ENCODE measurements at places on chromosomes 4 and X.

DNA sequence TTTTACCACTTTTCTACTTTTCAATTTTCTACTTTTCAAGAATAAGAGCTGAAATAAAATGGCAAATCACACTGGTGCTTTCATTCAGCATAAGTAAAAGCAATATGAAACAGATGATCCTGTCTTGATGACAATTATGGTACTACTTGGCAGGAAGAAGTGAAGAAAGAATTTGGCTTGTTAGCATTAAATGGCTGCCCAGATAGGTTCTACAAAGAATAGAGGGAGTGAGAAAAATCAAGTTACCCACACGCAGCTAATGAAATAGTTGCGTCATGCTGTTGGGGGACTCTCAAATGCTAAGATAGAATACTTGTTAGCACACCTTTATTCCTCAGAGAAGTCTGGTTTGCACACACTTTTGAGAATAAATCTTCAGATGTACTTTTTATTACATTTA is 12.5 kb upstream of the LCORL start:
- no peak for DNase-seq

DNA sequence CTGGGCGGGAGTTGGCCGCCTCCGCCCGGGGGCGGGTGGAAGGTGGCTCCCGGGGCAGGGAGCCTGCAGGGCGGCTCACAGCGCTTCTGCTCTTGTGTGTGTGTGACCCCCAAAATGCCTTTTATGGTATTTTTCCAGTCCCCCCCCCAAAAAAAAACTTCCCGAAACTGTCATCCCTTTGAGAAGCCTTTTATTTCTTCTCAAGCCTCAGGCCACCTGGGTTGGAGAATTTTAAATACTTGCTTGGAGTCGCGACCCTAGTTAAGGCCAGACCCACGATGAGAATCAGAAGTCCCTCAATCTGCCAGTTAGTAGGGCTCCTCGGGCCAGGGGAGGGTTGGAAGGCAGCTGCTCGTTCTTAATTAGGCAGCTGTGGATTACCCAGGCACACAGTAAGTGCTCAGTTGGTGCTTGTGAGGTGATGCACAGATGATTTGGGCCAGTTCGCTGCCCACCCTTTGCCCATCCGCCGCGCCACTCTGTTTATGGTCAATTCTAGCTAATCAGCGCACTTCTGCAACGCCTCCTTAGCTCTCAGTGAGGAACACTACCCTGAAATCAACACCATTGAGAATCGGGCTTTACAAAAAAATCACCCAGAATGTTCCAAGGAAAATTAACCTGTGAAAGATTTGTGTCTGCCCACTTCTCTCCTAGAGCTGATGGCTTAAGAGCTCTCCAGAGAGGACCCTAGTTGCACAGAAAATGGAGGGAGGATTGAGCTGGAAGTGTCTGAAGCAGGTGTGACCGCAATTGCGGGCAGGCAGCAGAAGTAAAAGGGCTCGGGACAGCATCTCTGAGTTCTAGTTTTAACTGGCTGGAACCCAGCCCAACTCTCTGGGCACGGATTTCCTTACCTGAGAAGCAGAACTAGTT is 648 bp upstream of the SCD5 start:
- DNase-seq: no peak

DNA sequence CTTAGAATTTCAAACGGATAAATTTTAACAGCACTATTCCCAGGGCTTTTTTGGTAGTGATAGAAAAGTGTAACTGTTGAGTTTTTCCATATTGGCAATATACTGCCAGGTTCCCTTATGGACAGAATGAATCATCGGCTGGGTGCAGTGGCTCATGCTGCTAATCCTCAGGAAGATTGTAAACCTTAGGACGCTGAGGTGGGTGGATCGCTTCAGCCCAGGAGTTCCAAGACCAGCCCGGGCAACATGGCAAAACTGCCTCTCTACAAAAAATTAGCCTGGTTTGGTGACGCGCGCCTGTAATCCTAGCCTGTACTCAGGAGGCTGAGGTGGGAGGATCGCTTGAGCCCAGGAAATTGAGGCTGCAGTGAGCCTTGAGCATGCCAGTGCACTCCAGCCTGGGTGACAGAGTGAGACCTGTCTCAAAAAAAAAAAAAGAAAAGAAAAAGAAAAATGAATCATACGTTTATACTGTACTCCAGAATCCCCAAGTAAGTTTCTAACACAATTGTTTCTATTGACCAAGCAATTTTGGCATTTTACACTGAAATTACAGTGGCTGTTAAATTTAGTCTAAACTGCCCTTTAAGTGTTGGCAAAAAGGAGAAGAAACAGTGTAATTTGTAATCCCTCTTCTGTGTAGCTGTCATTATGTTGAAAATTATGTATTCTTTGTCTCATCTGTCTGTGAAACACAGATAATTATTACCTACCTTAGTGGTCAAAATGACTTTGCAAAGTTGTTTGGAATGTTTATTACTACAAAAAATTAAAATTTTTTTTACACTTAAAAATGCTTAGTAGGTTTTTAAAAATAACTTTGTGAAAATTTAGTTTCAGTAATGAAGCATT is 1.8 kb downstream of the SLC30A9 start:
- no peak for DNase-seq

DNA sequence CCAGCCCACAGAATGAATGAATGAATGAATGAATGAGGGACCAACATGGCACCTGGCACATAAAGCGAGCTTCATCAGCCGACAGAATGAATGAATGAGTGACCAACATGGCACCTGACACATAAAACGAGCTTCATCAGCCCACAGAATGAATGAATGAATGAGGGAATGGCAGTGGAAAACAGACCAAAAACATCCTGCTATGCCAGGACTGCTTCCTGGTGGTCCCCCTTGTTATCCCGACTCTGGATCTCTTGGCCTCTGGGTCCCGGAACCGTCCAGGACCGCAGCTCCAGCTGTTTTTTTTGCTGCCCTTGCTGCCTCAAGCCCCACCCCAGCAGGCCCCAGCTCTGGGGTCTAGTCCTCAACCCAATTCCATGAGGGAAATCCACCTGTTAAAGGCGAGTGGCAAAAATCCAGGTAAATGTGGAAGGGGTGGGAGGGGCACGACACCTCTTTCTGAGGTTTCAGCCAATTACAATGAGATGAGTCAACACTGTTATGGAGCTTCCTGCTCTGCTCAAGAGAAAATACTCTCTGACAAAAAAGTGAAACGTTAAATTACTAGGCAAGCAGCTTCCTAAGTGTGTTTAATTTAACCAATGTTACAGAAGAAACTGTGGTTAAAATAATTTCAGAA is 72.0 kb upstream of the MTNR1A start:
- no peak for DNase-seq

GRCh38 chr4:159048166-159048886 is 54.6 kb upstream of the RAPGEF2 start:
- DNase-seq: no peak

- DNase-seq: no peak
Observed at GRCh38 chrX:65821721-65822496, 154.5 kb downstream of the MSN start.

DNA sequence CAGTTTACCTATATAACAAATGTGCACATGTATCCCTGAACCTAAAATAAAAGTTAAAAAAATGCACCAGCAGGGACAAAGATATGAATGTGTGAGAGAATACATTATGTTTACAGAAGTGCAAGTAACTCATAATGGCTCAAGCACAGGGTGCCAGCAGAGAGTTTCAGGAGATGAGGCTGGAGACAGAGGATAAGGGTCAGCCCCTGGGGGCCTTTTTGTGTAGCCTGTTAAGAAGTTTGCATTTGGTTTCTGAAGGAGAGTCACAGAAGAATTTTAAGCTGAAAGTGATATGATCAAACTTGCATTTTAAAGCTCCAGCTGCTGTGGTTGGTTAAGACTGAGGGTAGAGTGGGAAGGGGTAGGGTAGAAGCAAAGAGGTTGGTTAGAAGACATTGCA is 48.6 kb upstream of the CAPN6 start:
- DNase-seq: no peak

DNA sequence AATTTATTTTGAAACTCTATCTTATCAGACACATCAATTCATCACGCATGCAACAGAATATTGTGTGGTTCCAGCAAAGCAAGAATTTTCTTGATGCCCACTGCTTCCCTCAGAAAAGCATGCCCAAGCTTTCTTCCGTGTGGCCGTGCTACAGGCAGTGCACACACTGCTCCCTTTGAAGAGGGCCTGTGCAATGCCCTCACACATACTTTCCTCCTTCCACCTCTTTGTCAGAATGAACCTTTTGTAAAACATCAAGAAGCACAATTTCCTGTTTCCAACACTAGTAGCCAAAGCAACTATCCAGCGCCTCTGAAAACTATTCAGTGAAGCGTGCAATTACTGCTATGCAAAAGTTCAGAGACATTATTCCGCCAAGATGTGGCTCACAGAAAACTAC is 201.7 kb downstream of the NLGN4X start:
- DNase-seq: no peak

DNA sequence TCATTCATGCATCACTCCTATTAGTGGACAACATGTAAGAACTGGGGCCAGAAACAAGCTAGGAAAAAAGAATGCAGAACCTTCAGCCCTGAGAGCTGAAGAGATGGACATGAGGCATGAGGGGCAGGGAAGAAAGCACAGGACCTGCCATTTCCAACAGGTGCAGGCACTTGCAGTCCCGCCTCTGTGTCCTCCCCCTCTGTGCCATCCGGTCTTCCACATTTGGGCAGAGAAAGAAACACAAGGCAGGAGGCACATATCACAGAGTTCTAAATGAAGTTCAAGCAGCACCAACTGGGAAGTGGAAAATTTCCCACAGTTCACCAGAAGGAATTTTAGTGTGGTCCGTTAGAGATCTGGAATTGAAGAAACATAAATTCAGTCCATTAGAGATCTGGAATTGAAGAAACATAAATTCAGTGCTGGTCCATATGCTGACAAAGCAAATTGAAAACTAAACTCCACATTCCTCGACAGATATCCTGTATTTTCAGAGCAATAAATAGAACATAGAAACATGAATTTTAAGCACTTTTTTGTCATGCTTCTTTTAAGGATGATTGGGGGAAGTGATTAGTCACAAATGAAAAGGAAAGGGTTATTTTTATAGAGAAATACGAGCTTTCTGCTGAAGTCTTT is 57.2 kb upstream of the DAPP1 start:
- no peak for DNase-seq

DNA sequence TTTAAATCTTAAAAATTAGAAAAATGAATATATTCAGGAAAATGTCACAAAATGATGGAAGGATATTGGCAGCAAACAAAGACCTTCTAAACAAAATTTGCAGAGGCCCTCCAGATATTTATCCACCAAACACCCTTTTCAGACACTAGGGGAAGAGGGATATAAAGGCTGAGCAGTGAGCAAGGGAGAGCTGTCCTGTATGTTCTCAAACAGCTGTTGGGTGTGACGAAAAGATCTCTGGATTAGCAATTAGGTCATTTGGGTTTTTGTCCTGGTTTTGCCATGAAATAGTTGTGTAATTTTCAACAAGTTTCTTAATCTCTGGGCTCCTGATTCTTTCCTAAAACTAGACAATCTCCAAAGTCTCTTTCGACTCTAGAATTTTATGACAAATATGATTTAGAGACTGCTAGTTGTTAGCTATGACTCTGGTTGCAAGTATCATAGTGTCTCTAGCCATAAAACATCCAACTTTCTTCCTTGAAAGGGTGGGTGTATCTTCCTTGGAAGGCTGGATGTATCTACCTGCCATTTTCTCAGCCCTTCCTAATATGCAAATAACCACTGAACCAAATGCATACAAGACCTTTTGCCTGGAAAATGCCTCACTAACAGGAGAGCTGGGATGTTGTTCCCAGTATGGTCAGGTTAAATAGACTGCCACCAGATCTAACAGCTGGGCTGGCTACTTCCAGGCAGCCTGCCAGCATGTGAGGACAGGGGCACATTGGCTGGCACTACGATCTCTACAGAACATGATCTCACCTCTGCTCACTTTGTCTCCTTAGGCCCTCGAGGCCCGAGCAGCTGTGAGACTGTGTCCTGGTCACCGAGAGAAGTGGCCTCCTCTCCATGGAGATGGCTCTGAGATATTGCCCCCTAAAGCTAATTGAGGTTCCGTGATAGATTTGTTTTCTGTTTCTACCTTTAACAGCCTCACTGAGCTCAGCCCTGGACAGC is 225.5 kb upstream of the JADE1 start:
- no peak for DNase-seq

DNA sequence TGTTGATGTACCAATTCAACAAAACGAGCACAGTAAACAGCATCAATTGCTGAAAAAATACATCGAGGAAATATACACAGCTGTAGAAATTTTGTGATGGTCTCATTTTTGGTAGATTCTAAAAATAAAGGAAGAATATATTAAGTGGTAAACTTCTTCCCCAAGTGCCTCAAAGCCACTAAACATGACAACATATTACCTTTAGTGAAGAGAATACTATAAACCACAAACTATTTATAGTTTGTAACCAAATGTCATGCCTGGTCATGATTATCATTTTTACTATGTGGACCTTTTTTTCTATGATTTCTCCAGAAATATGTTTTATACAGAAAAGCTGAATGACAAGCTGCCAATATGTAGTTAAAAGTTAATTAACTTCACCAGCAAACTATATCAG is 106.9 kb downstream of the THOC2 start:
- no peak for DNase-seq

DNA sequence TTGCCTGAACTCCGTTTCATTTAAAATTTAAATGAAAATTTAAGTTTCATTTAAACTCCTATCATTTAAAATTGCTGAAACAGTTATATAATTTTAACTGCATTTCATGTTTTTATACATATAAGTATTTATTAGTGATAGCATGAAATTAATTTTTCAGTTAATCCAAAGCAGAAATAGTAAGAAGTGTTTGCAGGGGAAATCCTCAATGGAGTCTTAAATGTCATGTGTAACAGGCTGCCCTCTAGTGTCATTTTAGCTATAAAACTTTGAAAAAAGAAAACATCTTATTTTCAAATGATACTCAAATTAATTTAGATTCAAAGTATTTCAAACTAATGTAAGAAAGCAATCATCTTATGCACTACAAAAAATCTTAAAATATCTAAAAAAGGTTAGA is 27.2 kb downstream of the TAPT1 start:
- DNase-seq: no peak

DNA sequence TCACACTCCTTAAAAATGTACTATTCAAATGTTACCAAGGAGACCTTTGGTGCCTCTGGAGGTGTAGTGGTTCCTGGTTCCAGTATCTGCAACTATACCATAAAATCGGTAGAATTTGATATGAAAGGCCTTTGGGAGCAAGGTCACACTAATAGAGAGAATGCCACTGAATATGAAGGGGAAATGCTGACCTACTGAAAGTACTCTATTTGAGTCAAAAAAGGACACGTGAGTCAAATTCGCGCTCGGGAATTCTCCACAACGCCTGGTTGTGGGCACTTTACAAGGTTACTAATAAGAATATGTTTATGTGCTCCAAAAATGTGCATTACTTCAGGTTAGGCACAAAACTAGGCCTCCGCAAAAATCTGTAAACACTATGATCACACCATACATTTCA is 39.5 kb upstream of the RELL1 start:
- DNase-seq: no peak

DNA sequence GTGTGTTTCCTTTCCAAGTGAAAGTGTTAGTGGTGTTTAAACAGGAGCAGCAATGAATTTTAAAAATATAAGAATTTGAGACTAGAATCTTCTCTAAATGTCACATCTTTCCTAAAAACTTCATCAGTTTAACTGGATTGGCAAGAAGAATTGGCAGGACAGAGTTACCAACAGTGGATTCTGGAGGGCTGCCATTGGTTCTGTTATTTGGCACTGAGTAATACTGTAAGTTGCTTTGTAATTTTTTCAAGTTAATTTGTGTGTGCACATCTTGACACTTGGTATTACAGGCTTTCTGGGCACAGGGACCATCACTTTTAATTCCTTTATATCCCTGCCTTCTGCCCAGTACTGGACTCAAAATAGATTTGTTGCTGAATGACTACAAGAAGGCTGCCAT is 4.5 kb upstream of the GPRIN3 start:
- no peak for DNase-seq

GRCh38 chr4:48134081-48134480 is at the start of gene TXK:
Gene TXK, minus strand, starts transcription at chr4:48134250. Its CDS starts 80 bp downstream, at chr4:48134170.
- no peak for DNase-seq

All from stimulated activated CD4-positive, alpha-beta T cell treated with anti-CD3 and anti-CD28 coated beads, TNF-alpha, amount 100 ng/mL, for 1 hour (primary cell).